ENCODE measurements at places on chromosomes 6 and 20. TPM values are rescaled to one million over a fixed set of nuclear protein-coding genes. Genes with fewer than 3 reads are reported as not detected.

Gene RXRB
- total RNA-seq: 21.7 TPM

Gene APOM
- 1.8 TPM for total RNA-seq

Gene NT5E
- 44.9 TPM for total RNA-seq

Gene SPAG4
- total RNA-seq: 3.0 TPM

Gene SIRPD
- total RNA-seq: not detected

Gene XRN2
- total RNA-seq: 104 TPM

Gene MYLK2
- total RNA-seq: 0.61 TPM

Gene NTSR1
- total RNA-seq: 0.20 TPM

Measured in A549 treated with CpdA at 1 μM for 4 hours (cell line).